ENCODE measurements at places on chromosomes 13 and 19.

- no peak for DNase-seq
Measured at GRCh38 chr13:110560601-110561343, 750 bp downstream of the RAB20 start.

- no peak for DNase-seq
Measured at GRCh38 chr13:47417485-47417884, 520.6 kb upstream of the HTR2A start.

DNA sequence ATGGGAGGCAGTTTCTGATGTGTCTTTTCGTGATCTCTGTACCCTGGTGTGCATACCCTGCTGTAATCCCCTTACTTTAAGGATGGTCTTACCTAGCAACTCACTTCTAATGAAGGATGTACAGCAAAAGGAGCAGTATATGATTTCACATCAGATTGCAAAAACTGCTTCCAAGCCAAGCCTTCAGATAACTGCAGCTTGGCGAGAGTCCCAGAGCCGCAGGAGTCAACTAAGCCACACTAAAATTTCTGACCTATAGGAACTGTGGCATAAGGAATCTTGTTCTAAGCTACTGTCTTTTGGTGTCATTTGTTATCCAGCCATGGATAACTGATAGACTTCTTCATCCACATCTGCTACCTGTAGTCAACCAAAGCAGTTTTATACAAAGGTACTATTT is 496.7 kb downstream of the GPC6 start:
- DNase-seq: no peak

GRCh38 chr19:17327654-17328516 is 6.8 kb downstream of the ANO8 start:
- DNase-seq: peak; percentile 89

DNA sequence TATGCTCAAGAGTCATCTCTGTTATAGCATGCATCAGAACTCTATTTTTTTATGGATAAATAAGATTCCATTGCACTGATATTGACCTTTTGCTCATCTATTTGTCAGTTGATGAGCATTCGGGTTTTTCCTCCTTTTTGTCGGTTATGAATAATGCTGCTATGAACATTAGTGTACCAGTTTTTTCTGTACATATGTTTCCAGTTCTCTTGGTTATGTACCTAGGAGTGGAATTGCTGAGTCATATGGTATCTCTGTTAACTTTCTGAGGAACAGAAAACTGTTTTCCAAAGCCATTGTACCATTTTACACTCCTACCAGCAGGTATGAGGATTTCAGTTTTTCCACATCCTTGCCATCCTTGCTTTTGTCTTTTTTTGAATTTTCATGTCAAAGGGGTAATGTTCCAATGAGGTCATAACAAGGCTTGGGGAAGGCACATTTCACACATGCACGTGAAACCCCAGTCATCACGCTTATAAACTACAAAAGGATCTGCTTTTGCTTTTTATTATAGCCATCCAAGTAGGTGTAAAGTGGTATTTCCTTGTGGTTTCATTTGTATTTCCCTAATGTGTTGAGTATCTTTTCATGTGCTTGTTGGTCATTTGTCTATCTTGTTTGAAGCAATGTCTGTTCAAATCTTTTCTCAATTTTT is 14.6 kb downstream of the KBTBD7 start:
- DNase-seq: no peak

GRCh38 chr13:50914176-50914700 is 4.6 kb downstream of the RNASEH2B start:
- no peak for DNase-seq

DNA sequence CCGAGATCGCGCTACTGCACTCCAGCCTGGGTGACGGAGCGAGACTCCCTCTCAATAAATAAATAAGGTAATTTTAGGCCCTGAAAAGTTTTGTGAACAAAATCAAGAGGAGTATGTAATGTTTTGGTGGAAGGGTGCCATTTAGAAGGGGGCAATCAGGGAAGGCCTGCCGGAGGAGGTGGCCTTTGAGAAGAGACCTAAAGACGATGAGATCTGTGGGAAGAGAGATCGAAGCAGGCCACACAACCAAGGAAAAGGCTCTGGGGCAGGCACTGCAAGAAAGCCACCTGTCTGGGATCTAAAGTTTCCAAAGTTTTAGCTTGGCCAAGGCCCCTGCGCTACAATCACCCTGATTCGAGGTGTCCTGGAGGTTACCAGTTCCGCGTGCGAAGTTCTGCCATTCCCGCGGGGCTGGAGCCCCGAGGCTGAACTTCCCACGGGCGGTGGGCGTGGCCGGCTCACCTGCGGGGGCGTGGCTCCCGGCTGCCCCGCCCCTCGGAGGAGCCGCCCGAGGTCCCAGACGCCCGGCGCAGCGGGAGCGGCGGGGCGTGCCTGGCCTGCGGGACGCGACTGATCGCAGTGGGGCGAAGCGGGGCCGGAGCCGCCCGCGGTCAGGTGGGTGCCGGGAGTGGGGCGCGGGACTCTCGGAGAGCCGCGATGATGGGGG is at the start of gene KLC3:
TSS of gene KLC3 (plus strand) at position 519 of the 667 bp plus-strand sequence. CDS start 4,792 bp downstream, outside the sequence.
- DNase-seq: peak; percentile 68

- DNase-seq: no peak
Measured at GRCh38 chr13:43730642-43731041, 56.1 kb downstream of the ENOX1 start.

GRCh38 chr13:64855506-64855905 is 2374.6 kb downstream of the PCDH9 start:
- DNase-seq: no peak

- peak; percentile 70 for DNase-seq
Measured at GRCh38 chr13:112693831-112694497, 4.1 kb downstream of the ATP11A start.

GRCh38 chr13:99056381-99057014 is 78.6 kb upstream of the DOCK9 start:
- no peak for DNase-seq

GRCh38 chr13:33362986-33363727 is 77.6 kb upstream of the STARD13 start:
- no peak for DNase-seq

DNA sequence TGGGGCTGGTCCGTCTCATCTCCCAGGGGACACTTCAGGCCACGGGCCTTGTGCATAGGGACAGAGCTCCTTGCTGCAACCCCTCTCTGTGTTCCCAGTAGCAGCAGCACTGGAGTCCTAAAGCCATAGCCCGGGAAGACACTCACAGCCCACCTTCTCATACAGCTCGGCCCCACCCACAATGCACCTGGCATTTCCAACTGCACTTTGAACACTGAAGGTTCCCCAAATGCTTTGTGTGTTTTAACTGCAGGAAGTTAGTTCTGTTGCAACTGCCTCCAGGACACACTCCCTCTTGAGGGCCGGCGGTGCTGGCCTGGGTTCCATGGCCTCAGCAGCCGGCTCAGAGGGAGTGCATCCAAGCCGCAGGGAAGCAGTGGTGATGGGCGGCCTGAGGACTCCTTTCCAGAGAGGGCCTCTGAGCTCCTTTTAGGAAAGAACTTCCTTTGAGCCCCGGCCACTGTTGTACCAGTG is 22.7 kb upstream of the TMEM255B start:
- peak; percentile 64 for DNase-seq

DNA sequence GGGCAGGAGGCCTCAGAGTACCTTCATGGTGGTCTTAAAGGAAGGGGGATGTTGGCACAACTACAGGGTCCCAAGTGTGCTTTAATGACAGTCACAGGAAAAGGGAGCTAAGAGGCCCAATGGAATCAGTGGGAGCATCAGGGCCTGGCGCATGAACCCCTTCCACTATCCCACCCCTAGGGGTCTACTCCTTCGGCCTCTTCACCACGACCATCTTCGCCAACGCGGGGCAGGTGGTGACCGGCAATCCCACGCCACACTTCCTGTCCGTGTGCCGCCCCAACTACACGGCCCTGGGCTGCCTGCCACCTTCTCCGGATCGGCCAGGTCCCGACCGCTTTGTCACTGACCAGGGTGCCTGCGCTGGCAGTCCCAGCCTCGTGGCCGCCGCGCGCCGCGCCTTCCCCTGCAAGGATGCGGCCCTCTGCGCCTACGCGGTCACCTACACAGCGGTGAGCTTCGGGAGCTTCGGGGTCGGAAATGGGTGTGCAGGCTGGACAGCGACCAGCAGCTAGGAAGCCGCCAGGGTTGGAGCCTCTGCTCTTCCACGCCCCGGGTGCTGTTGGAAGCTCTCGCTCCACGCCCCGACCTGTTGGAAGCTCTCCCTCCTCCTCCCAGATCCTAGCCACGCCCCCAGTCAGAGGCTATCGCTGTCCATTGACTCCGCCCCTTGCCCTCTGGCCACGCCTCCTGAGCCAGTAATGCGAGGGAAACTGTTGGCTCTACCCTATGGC is 6.0 kb downstream of the PLPPR2 start:
- DNase-seq: no peak

GRCh38 chr13:36094478-36094877 is 36.7 kb downstream of the DCLK1 start:
- no peak for DNase-seq

DNA sequence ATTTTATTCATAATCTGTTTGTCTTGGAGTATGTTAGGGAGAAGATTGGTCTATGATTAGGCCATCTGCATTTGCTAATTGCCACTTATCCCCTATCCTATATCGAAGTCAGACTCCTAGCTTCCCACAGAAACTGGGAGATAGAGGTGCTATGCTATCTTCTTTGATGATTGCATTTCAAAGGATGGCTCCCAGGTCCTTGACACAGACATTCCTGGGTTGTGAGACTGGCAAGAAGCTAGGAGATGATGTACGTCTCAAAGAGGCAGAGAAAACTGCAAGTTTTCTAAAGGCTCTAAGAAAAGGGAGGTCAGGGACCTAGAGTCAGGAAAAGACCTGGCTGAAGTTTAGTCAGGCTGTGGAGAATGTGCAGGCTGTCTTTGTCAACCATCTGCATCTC is 1251.9 kb downstream of the PCDH17 start:
- DNase-seq: no peak

- DNase-seq: no peak
Measured at GRCh38 chr13:73036566-73036965, 22.2 kb upstream of the KLF5 start.

- no peak for DNase-seq
Measured at GRCh38 chr13:20192836-20193161, at the start of gene GJB2. Gene GJB2, minus strand, starts transcription at chr13:20192938. Its CDS starts 3,357 bp downstream, at chr13:20189581.

- no peak for DNase-seq
Measured at GRCh38 chr19:4707956-4708650, 15.5 kb downstream of the DPP9 start.

GRCh38 chr13:110617321-110618072 is 2.2 kb downstream of the NAXD start:
- no peak for DNase-seq

DNA sequence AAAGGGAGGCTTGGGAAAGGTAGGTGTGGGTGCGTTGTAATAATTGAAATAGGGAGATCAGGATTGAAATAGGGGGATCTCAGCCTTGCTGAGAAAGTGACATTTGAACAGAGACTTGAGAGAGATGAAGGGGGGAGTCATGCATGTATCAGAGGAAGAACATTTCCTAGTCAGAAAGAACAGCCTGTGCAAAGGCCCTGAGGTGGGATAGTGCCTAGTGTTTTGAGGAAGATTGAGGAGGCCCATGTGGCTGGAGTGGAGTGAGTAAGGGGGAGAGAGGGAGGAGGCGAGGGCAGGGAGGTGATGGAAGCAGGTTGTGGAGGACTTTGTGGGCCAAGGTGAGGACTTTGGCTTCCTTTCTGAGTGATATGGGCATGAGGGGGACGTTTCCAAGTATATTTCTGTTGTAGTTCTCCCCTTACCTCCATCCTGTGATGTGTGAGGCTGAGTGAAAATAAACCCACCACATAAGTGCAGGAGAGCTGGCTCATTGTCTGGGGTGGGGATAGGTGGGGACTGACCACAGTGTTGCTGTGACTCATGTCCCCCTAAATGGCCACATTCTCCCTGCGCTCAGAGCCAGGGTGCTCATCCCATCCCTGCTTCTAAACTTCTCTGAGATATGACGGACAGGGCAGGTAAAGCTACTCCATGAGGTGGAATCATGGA is 17.8 kb downstream of the ACTL9 start:
- DNase-seq: no peak

- no peak for DNase-seq
Measured at GRCh38 chr13:36814465-36814864, 4.6 kb upstream of the RFXAP start.

GRCh38 chr13:27822258-27822872 is 30.1 kb downstream of the GSX1 start:
- DNase-seq: no peak

DNA sequence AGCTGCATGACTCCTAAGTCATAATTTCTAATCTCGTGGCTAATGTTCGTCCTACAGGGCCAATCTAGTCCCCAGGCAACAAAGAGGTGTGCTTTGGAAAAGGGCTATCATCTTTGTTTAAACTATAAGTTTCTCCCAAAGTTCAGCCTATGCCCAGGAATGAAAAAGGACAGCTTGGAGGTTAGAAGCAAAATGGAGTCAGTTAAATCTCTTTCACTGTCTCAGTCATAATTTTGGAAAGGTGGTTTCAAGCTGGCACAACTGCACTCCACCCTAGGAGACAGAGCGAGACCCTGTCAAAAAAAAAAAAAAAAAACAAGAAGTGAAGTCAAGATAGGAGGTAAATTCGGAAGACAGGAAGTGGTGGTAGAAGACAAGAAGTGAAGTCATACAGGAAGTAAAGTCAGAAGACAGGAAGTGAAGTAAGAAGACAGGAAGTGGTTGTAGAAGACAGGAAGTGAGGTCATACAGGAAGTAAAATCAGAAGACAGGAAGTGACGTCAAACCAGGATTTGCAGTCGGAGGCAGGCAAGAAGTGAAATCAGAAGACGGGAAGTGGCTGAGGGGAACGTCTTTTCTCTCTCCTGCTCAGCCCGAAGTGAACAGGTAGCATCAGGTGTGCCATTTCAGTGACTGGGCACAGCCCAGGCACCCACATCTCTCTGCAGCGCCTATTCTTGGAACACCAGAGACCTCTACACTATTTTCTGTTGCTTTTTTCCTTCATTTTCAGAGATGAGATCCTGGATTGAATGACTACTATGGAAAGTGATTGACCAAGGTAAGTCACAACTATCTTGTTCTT is 32.2 kb downstream of the GP6 start:
- DNase-seq: no peak

GRCh38 chr19:10683582-10683981 is 17.7 kb upstream of the QTRT1 start:
- DNase-seq: no peak

- no peak for DNase-seq
Measured at GRCh38 chr13:102103469-102103868, 298.4 kb downstream of the FGF14 start.

GRCh38 chr13:71913717-71914116 is 46.7 kb upstream of the DACH1 start:
- DNase-seq: no peak

- no peak for DNase-seq
Measured at GRCh38 chr13:66984241-66984640, 245.9 kb downstream of the PCDH9 start.

GRCh38 chr13:51342706-51343105 is 3.2 kb downstream of the SERPINE3 start:
- DNase-seq: no peak

GRCh38 chr19:55406826-55407549 is 600 bp downstream of the UBE2S start:
- no peak for DNase-seq
